Effector memory CD4-positive, alpha-beta T cell (primary cell): ENCODE measurements at places on chromosomes 13 and 19.

GRCh38 chr19:49579947-49580263, 451 bp downstream of the NOSIP start:
- peaks cover 18% of the 10 kb centered on the region for H3K4me1 ChIP-seq
- H3K27me3 ChIP-seq = no peaks in the 10 kb centered on the region
- H3K36me3 ChIP-seq = peaks cover 7% of the 10 kb centered on the region
- H3K27ac ChIP-seq = peak overlapping the region; percentile 68

DNA sequence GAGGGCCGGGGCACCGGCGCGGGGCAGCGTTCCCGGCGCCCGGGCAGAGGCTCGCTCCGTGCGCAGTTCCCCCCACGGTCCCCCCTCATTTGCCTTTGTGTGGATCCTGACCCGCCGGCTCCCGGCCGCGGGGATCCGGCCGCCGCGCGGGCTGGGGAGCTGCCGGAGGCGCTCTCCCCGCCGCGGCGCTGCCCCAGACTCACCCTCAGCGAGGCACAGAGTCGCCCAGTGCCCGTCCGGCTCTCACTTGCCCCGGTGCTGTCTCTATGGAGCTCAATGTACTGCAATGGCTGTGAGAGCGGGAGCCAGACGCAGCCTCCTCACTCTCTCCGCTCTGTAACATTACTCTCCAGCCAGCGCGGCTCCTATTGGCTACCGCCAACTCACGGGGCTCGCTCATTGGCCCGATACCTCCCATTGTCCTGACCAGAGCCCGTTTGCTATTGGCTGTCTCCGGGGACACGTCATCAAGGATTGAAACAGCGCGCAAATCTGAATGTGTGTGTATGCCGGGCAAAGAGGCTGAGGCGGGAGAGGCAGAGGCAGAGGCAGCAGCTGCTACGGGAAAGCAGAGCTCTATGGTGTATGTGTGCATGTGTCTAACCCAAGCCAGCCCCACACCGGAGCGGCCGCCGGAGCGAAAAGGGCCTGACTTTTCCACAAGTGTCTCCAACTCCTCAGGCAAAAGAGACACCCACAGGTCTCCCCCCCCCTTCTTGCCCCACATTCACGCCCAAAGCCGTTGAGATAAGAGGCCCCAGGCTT, at the start of gene HMGB1:
TSS of gene HMGB1 (minus strand) at position 344 of the 765 bp plus-strand sequence. CDS start 2,256 bp downstream, outside the sequence.
- no peaks in the 10 kb centered on the region for H3K27me3 ChIP-seq
- peak within 1 kb of the TSS; percentile 94 for H3K27ac ChIP-seq
- peak within 1 kb of the TSS; percentile 92 for H3K4me3 ChIP-seq
- H3K36me3 ChIP-seq = peaks cover 17% of the 10 kb centered on the region

GRCh38 chr13:110617321-110618072, 2.2 kb downstream of the NAXD start:
- peaks cover 8% of the 10 kb centered on the region for H3K4me1 ChIP-seq
- no peak for DNase-seq
- no peak overlapping the region for H3K4me3 ChIP-seq
- no peaks in the 10 kb centered on the region for H3K36me3 ChIP-seq

DNA sequence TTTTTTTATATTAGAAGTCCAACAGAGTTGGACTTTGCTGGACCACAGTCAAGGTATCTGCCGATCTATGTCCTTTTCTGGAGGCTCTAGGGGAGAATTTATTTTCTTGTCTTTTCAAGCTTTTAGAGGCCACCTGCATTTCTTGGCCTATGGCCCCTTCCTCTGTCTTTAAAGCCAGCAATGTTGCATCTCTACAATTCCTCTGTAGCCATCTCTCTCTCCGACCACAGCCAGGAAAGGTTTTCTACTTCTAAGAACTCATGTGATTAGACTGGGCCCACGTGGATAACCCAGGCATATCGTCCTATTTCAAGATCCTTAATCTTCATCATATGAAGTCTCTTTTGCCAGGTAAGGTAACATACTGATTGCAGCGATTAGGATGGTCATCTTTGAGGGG, 43.5 kb upstream of the RGCC start:
- no peaks in the 10 kb centered on the region for H3K27me3 ChIP-seq
- no peak overlapping the region for H3K4me3 ChIP-seq
- DNase-seq = no peak
- H3K27ac ChIP-seq = no peak overlapping the region
- no peaks in the 10 kb centered on the region for H3K4me1 ChIP-seq

GRCh38 chr13:85371254-85371653, 428.0 kb downstream of the SLITRK6 start:
- DNase-seq = no peak
- no peak overlapping the region for H3K4me3 ChIP-seq
- H3K27me3 ChIP-seq = no peaks in the 10 kb centered on the region
- H3K36me3 ChIP-seq = no peaks in the 10 kb centered on the region
